ENCODE measurements at places on chromosomes 3 and 15.

GRCh38 chr3:170737498-170738162 is 132.4 kb downstream of the RPL22L1 start:
- no peaks in the 10 kb centered on the region for H3K27me3 ChIP-seq
- no peaks in the 10 kb centered on the region for H3K36me3 ChIP-seq
- H3K4me1 ChIP-seq = no peaks in the 10 kb centered on the region
- no peak overlapping the region for H3K27ac ChIP-seq
- H3K4me3 ChIP-seq = no peak overlapping the region

- peak overlapping the region; percentile 66 for H3K4me3 ChIP-seq
- H3K27ac ChIP-seq = peak overlapping the region; percentile 87
- peaks cover 9% of the 10 kb centered on the region for H3K4me1 ChIP-seq
- peak; percentile 82 for DNase-seq
Measured at GRCh38 chr15:62059816-62060112, 483 bp downstream of the VPS13C start.

GRCh38 chr3:89002191-89002590 is 105.2 kb upstream of the EPHA3 start:
- no peak for DNase-seq
- no peaks in the 10 kb centered on the region for H3K4me1 ChIP-seq
- no peaks in the 10 kb centered on the region for H3K27me3 ChIP-seq
- H3K4me3 ChIP-seq = no peak overlapping the region
- H3K27ac ChIP-seq = no peak overlapping the region
- H3K36me3 ChIP-seq = no peaks in the 10 kb centered on the region

- no peaks in the 10 kb centered on the region for H3K4me1 ChIP-seq
- H3K27me3 ChIP-seq = no peaks in the 10 kb centered on the region
- H3K36me3 ChIP-seq = peaks cover 70% of the 10 kb centered on the region
- no peak overlapping the region for H3K4me3 ChIP-seq
Measured at GRCh38 chr3:52551118-52551517, 14.7 kb downstream of the UQCC5 start.
